ENCODE measurements at places on chromosomes 4 and X.

- no peak for DNase-seq
These were observed 20.2 kb upstream of the MRFAP1 start for GRCh38 chr4:6620296-6620695.

DNA sequence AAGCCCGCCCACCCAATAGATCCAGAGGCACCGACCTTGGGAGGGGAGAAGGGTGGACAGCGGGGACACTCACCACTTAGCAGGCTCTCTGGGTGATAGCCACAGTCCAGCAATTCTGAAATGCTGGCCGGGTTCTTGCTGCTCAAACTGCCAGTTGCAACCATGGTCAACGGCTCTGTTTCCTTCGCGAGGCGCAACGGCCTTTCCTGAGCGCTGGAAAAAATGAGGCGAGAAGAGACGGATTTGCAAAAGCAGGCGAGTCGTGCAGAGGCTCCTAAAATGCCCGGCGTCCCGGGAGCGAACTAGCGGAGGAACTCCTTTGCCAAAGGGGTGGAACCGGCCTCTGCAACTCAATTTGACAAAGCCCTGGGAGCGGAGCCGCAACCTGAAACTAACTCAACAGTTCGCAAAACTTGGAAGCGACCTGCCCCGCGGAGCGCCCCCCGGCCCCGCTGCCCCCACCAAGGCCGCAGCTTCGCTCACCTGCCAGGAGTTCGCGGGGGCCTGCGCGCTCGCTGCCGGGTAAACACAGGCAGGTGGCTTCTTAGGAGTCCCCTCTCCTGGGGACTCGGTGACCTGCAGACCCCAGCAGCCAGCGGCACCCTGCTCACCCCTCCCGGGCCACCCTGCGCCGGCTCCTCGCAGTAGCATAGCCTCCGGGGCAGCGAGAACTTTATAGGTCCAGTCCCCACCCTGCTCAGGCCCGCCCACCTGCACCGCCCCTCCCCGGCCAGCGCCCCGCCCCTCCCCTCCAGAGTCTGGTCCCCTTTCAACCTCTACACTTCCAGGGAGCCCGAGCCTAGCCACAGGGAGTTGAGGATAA is at the start of gene DDIT4L:
DDIT4L (minus strand) TSS at position 649 of the 823 bp plus-strand sequence; CDS start at position 164, 485 bp downstream.
- DNase-seq, result peak; percentile 31

DNA sequence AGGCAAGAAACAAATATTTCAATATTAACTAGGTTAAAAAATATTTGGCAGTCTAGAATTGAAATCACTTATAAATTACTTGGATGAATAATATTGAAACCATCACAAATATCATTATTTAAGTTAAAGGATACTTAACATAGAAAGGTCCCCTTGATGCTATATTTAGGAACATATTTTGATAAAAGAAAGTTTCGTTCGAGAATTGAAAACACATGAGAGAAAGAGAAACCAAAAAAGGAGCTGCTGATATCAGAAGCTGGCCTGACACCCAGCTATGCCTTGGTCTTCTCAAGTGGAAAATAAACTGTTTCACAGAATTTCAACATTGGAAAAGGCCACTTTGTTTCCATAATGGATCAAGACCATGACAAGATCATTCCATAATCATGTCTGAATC is 762.4 kb downstream of the DMD start:
- DNase-seq, result no peak

DNA sequence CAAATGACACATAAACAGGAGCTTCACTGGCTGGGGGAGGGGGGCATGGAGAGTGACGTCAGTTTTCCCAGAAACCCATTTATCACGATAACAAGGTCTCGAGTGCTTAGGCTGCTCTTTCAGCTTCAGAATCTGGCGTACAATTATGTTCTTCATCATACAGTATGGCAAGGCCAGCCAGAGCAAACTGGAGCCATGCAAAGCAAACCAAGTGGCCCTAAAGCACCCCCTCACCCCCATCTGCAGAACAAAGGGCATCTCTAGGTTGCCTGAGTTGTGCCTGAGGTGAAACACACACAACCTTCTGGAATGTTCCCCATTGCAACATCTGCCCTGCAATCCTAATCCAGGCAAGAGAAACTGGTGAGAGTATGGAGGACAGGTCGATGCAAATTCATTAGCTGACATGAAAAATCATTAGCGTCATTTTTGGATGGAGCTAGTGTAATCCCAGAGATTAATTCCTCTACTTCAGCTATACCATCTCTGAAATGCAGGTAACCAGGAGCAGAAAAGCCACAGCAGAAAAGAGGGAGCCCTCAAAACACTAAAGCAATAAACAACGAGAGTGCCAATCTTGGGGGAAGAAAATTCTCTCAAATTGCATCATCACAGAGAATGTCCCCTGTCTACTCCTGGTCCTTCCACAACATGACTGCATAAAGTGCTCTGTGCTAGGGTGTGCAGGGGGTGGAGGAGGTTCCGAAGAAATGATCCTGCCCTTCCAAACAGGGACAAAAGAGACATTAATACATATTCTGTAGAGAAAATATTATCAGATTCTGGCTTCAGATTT is 1.8 kb downstream of the SEPTIN6 start:
- peak; percentile 43 for DNase-seq

DNA sequence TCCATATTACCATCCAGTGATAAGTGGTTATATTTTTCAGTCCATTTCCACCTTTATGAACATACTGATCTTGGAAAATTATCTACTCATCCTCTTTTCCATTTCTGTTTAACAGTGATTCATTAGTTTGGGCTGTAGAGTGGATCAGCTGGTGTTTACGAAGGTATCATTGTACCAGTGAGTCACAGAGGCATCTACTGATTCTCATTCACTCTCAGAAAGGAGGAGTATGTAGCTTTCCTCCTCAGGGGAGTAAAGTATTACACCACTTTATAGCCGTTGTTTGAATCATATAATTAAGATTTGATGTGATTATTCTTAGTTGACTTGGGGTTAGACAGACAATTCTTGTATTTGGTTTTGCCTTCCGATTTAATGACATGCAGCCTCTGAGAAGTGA is 74.7 kb downstream of the GALNT7 start:
- no peak for DNase-seq

- no peak for DNase-seq
These were observed 110.8 kb upstream of the PAQR3 start for GRCh38 chr4:79049840-79050540.

DNA sequence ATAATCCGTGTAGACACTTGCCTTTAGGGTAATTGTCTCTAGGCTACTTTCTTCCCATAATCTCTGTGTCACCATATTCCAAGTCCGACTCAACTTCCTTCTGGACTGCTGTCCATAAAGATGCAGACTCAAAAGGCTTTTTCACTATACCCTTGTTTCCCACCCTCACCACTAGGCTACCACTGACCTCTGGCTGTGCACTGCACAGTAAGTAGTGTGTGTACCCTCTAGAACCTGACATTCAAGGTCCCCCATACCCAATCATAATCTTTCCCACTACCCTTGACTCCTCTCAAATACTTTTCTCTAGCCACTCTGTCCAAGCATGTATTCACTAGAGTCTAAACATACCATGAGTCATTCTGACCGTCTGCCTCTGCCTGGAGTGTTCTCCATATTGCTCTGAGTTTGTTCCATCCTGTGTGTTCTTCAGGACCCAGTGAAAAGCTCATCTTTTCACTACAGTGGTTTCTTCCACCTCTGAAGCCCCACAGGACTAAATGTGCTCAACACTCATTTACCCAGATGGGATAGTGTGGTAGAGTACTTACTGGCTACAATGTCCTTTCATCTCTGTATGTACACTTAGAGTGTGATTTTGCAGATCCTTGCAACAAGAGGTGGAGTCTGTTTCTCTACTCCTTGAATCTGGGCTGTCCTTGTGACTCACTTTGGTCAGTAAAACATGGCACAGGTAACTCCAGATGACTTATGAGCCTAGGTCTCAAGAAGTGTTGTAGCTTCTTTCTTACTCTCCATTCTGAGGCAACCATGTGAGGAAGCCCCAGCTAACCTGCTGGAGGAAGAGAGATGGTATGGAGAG is 17.4 kb downstream of the JADE3 start:
- DNase-seq, result no peak

DNA sequence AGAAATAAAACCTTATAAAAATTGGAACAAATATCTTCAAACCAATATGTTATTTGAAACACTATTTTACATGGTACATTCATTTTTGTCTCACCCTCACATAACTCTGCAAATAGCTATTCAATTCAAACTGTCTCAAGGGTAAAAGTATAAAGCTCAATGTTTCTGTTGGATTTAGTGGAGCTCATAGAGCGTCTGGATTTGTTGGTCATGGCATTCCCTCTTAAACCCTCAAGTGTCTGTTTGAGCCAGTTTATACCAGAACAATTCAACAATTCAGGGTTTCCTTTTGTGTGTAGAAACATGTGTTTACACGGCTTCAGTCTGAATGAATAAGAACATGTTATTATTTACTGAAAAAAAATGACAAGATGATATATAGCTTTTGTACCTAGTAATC is 161.6 kb downstream of the PCDH18 start:
- DNase-seq, result no peak

GRCh38 chrX:141405853-141406492 is 163.7 kb upstream of the SPANXC start:
- DNase-seq, result no peak

GRCh38 chr4:90328558-90328957 is 201.4 kb downstream of the CCSER1 start:
- peak; percentile 46 for DNase-seq

- DNase-seq, result peak; percentile 3
These were observed 6.8 kb upstream of the RRAGB start for GRCh38 chrX:55710701-55711100.

DNA sequence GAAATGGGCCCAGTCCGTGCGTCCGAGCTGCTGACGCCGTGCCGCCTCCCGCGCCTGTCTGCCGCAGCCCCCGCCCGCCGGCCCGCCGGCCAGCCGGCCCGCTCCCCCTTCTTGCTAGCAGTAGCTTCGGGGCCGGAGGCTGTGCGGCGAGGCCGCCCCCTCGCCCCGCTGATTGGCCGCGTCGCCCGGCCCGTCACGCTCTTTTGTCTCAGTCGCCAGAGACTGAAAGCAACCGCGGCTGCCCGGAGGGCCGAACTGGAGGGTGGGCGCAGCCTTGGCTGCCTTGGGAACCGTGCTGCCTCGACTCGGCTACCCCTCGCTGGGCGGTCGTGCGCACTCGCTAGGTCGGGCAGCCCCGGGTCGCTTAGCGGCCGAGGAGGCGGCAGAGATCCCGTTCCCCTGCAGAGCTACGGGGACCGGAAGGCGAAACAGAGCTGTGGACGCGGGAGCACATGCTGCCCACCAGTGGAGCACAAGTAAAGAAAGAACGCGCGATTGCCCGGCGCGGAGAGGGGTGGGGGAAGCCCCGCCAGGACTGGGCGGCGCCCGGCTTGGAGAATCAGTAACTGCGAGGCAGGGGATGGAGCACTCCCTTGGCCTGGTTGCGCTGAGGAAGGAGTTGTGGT is at the start of gene ZCCHC18:
ZCCHC18 (plus strand) TSS at position 198 of the 626 bp plus-strand sequence. CDS start 1,589 bp downstream, outside the sequence.
- peak; percentile 59 for DNase-seq

GRCh38 chr4:158159054-158159717 is 13.6 kb downstream of the GASK1B start:
- peak; percentile 64 for DNase-seq

GRCh38 chr4:38128478-38129459 is 168.6 kb downstream of the PTTG2 start:
- DNase-seq, result peak; percentile 94

- DNase-seq, result peak; percentile 18
These were observed 5.6 kb upstream of the KANTR start for GRCh38 chrX:53088136-53088974.

- no peak for DNase-seq
These were observed 320.7 kb upstream of the CLNK start for GRCh38 chr4:11005300-11005699.

DNA sequence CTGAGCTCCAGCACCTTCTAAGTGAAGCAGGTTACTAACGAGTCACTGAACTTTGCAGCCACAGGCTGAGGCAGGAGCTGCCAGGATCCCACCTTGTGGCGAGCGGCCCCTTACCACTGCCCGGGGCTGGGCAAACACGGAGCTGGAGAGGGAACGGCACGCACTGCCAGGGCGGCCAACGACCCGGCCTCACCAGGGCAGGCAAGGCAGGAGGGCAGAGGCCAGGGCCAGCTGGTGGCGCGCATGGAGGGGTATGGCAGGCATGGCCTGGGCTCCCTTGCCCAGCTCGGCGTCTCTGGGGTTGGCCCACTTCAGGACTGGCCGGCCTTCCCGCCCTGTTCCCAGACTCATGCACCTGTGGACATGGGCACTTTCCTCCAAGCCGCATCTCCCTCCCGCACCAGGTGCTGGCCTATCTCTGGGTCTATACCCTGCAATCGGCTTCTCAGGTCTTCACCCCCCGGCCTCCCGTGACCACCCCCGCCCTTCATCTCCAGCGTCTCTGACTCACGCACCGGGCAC is 64.9 kb downstream of the FAM53A start:
- no peak for DNase-seq

DNA sequence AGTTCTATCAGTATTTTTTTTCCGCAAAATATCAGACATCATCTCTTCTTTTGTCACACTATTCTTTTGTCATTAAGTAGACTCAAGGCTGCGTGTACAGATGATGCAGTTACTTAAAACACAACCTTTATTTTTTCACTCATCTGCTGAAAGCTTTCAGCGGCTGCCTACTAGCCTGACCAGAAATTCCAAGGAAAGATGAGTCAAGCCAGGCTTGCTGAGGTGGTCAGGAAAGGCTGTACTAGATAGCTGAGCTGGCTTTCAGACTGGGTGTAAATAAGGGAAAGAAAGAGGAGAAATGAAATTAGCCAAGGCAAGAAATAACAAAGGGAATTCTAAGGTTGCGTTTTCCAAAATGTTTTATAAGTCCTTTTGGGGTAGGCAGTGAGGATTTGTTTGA is 17.9 kb downstream of the STK26 start:
- peak; percentile 36 for DNase-seq

GRCh38 chr4:157287445-157287844 is 66.9 kb downstream of the GRIA2 start:
- DNase-seq, result no peak

- DNase-seq, result no peak
These were observed 662 bp downstream of the APBB2 start for GRCh38 chr4:41213625-41214135.

- DNase-seq, result no peak
These were observed 5.3 kb downstream of the IDS start for GRCh38 chrX:149499766-149500165.

- DNase-seq, result no peak
These were observed 25.3 kb downstream of the IQCM start for GRCh38 chr4:149790172-149790907.
